ENCODE measurements at places on chromosomes 12 and 14.

DNA sequence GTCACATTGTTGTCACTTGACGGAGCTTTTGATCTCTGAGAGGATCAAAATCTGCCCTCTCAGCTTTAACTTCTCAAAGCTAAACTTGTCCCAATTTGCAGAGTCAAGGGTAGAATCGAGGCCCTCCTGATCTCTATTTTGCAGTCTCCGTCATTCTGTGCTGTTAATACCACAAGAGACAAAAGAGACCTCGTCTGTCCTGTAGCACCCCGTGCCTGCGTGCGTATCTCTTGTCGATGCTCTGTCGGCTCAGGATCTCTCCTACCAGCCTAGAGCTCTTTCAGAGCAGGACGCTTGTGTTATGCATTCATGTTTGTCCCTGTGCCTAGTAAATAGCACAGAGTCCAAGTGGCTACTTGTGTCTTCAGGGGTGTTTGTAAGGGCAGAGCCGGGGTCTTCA, 5.1 kb downstream of the EVL start:
- DNase-seq: no peak

- no peak for DNase-seq
Observed at GRCh38 chr12:79597910-79598309, 92.9 kb downstream of the PAWR start.

DNA sequence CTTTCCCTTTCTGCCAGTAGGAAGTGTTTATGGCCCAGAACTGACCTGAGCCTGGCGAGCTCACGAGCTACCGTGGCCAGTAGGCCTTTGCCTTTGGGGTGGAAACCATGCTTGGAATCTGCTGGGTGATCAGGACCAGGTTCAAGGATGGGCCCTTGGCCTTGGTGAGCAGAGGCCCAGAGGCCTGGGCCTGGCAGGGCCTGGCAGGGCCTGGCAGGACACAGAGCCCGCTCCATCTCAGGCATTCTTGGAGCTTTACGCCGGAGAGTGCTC, 184.8 kb upstream of the RTL1 start:
- no peak for DNase-seq

DNA sequence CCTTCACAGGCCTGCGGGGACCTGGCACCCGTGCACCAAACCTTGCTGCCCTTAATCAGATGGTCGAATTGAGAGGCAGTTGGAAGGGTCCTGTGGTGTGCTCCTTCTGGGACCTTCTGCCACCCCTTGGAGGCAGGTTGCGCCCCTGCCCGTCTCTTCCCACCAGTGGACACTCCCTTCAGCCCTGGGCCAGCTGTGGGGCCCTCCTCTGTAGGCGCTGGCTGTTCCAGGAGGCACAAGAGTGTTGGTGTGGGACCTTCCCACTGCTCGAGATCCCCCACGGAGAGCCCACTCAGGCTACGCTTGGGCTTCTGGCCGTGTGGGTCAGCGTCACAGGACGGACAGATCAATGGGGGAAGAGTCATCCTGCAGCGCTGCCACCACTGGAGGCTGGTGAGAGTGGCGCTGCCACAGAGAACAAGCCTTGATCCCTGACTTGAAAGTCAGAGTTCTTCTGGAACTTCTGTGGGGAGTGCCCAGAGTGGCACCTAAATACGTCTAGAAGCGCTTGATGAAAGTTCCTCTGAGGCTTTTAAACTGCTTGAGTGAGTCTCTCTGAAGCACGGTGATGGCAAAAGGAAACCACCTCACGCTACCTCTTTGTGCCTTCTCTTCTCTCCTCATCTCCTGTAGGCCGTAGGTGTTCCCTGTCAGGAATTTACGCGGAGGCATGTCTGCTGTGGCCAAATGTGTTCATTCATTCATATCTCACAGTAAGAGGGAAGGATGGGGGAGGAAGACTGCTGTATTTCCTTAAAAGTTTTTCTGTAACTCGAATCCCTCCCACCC, 48.3 kb downstream of the TRAF3 start:
- no peak for DNase-seq

DNA sequence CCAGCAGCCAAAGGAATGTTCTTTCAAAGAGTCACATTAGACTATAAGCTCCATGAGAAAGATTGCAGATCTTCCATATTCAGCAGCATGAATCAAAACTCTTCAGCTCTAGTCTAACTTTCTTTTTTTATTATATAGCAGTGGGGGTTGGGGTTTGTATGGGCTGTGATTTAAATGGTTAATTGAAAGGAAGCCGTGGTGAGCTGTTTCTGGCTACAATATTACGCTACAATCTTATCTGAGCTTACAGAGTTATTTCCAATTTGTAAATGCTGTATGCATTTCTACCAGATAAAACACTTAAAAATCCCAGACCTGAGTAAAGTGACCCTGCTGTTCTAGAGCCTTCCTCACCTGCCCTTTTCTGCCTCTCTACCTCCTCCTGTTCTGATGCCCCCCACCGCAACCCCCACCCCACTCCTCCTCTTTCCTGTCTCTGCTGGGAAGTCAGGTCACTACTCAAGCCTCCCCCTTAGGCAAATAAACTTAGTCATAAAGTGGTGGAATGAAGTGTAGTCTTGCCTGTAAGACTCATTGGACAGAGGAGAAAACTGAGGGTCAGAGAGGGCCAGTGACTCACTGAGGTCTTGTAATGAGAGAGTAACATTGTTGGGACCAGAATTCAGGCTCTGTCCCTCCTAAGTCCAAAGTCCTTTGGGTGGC, 1089.5 kb downstream of the BCL11B start:
- DNase-seq: no peak

DNA sequence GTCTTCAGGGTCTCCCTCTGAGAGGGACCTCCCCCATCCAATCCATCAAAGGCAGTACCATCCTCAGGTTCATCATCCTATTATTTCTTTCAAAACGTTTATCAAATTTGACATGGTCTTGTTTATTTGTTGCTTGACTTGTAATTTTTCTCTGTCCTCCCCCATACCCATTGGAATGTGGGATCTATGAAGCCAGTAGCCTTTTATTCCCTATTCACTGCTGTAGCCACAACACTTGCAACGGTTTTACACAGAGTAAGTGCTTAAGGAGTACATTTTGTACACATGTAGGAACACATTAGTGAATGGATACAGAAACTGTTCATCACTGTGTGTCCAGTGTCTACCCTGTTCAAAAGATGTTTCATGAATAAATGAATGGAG, 41.5 kb downstream of the IGF1 start:
- DNase-seq: no peak

GRCh38 chr12:124321556-124322270, 26.8 kb downstream of the RFLNA start:
- no peak for DNase-seq

DNA sequence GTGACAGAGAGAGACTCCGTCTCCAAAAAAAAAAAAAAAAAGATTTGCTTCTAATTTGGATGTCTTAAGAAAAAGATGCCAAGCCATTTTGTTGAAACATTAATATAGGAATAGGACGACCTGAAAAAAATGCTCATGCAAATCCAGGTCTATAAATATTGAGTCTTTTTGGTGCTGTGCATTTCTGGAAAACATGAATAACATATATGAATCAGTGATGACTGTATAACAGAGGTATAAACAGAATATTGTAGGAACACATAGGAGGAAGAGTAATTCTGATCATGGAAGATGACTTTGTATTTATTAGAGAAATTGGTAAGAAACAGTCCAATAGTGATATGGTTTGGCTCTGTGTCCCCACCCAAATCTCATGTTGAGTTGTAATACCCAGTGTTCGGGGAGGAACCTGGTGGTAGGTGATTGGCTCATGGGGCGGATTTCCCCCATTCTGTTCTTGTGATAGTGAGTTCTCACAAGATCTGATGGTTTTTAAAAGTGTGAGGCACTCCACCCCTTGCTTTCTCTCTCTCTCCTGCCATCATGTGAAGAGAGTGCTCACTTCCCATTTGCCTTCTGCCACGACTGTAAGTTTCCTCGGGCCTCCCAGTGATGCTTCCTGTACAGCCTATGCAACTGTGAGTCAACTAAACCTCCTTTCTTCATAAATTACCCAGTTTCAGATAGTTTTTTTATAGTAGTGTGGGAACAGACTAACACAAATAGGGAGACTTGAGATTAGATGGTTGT, 3.0 kb upstream of the SRSF5 start:
- DNase-seq: peak; percentile 45

DNA sequence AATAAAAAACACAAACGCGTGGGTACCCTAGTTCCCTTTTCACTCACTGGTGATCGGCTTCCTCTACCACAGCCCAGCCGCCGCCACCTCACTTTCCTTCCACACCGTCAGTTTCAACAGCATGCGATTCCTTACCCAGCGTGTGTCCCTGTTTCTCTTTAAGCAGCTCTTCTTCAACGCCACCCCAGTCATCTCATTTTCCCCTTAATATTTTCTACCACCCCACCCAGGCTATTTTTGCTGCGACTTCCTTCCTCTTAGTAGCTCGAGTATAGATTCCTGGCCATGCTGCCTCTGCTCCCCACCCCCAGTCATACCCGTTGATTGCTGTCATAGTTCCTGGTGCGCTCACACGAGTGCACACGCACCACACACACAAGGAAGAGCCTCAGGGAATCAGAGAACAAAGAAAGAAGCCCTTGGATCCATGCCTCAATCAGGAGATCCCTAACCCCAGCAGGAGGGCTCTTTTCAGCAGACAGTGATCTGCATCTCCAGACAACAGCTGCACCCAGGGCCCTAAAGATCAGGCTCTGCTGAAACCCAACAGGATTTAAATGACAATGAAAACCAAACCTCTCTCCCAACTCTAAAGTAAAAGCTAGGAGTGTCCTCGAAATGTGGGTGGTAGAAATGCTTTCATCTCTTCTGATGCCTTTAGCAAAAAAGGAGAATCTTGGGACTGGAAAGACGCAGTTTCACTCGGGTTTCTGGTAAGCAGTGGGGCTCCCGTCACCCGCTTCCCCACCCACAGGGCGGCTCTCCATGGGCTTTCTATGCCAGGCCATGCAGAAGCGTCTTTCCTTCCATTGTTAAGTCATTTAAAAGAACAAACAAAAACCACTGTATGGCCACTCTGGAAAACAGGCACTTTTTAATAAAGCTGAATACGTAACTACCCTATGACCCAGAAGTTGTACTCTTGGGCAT, 23.8 kb downstream of the VPS37B start:
- no peak for DNase-seq

- no peak for DNase-seq
Observed at GRCh38 chr14:29709490-29709889, 218.2 kb downstream of the PRKD1 start.

DNA sequence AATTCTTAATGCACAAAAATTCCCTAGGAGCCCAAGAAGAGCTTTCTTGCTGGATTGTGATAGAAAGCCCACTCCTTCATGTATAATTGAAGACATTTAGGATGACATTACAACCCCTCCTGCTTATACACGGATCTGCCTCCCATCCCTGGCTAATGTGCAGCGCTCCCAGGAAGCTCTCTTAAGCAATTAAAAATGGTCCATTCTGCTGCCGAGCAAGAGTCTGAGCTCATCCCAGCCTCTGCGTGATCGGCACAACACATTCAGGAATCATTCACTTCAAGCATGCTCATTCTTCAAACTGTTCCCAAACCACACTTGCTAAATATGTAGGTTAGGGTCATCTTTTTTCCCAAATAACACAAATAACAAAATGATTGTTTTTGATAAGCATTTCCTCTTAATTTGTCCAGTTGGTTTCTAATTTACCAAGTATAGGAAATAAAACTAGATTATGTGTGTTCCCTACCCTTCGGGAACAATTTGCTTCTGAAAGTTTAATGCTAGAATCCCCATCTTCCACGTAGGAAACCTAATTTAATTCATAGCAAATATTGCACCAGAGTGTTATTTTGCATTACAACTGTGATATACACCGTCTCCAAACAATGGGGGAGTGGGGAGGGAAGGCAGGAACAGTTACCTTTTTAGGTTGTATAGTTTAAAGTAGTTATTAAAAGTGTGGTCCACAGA, 17.3 kb upstream of the TMEM233 start:
- DNase-seq: no peak

GRCh38 chr12:121806009-121806545, 2.3 kb downstream of the SETD1B start:
- peak; percentile 54 for DNase-seq

GRCh38 chr14:93967637-93968250, 8.6 kb downstream of the ASB2 start:
- no peak for DNase-seq

DNA sequence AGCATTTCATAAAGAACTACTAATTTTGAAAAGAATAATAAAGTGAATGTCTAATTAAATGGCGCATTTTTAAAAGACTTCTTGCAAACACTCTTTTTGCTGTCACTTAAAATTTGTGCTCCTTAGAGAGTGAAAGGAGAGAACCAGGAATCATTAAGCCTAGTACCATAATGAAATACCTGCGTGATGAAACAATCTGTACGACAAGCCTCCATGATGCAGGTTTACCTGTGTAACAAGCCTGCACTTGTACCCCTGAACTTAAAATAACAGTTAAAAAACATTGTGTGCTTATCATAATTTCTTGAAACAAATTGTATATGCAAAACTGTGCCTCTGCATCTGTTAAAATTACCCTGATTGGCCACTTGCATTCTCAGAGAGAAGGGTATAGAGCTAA, 108.1 kb downstream of the MGAT4C start:
- DNase-seq: no peak

DNA sequence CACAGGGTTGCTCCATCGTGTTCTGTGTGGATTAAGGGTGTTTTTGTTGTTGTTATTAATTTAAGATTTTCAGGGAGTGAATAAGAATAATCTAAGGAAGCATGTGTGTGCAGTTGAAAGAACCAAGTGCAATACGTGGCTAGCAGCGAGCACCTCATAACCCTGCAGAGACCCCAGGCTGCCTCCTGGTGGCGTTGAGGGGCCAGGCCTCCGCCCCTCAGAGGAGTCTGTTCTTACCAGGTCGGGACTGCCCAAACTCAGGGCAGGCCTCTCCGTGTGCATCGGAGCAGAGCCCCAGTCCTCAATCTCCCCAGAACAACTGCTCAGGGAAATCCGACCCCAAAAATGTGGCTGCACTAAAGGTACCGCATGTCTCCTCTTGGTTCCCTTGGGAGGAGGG, 36.8 kb downstream of the IL31 start:
- no peak for DNase-seq

Data from CD8-positive, alpha-beta T cell (primary cell).